Activated T-cell treated with anti-CD3 and anti-CD28 coated beads for 24 hours (primary cell): ENCODE measurements at places on chromosomes 11 and 22.

DNA sequence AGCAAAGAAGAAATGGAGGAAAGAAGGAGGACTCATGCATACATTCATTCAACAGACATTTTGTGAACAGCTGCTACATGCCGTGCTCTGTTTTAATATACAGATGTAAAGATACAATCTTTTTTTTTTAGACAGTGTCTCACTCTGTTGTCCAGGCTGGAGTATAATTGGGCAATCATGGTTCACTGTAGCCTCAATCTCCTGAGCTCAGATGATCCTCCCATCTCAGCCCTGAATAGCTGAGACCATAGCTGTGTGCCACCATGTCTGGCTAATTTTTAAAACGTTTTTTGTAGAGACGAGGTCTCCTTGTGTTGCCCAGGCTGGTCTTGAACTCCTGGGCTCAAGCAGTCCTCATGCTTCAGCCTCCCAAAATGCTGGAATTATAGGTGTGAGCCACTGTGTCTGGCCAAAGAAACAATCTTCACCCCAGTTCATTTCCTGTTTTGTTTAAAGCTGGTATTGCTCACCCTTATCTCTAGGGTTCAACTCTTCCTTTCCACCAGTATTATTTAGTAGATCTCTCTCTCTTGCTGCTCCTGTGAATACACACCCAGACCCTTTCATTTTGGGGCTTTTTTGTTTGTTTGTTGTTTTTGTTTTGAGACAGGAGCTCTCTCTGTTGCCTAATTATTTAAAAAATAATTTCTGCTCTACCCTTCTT lies 69.8 kb downstream of the RNF169 start:
- DNase-seq, result no peak

GRCh38 chr22:24414984-24415945 lies 12.1 kb upstream of the ADORA2A start:
- no peak for DNase-seq

DNA sequence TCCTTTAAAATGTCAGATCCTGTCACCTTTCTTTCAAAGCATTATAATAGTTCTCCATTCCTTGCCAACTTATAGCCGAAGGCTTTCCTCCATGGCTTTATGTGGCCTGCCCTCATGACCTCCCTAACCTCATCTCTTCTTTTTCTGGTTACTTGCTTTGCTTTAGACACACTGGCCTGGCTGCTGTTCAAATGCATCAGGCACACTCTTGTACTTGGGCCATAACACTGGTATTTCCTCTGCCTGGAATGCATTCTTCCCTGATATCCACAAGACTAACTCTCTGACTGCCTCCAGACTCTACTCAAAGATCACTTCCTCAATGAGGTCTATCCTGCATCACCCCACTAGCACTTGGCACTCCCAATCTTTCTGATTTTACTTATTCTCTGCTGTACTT lies 710.3 kb downstream of the KCNA4 start:
- DNase-seq, result no peak

DNA sequence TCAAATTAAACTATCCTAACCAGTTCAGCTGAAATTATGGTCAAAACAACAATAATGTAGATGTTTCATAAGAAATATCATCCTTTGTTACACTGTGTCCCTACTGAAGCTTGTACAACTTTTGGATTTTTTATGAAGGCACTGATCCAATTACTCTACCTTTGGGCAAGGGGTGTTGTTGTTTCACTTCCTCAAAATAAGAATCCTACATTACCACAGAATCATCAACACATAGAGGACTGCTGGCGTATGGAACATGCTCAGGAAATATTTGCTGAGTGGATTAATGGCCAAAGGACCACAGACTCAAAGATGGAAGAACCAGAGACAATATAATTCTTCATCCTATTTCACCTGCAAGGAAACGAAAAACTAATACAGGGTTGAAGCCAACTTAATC lies 907.5 kb upstream of the CCDC90B start:
- no peak for DNase-seq

DNA sequence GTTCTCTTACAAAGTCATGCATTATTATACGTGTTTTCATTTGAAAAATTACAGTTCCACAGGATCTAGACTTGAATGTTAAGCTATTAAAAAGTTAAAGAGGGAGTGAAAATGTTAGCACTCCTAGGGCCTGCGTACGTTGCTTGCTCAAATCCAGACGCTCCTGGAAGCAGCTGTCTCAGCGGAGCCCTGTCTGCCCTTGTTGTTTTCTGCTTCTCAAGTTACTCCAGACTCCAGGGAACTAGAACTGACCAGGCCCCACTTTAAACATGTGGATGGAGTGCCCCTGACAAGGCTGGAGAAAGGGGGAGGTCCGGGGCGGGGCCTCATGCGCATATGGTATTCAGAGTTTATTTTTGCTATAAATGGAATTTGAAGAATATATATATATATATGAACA lies 9.6 kb downstream of the PARVB start:
- no peak for DNase-seq

- no peak for DNase-seq
These were observed 41.8 kb downstream of the GDPD4 start for GRCh38 chr11:77259641-77260040.

GRCh38 chr11:105767931-105768330 lies 158.1 kb downstream of the GRIA4 start:
- no peak for DNase-seq
